ENCODE measurements at places on chromosomes 2 and 18.

DNA sequence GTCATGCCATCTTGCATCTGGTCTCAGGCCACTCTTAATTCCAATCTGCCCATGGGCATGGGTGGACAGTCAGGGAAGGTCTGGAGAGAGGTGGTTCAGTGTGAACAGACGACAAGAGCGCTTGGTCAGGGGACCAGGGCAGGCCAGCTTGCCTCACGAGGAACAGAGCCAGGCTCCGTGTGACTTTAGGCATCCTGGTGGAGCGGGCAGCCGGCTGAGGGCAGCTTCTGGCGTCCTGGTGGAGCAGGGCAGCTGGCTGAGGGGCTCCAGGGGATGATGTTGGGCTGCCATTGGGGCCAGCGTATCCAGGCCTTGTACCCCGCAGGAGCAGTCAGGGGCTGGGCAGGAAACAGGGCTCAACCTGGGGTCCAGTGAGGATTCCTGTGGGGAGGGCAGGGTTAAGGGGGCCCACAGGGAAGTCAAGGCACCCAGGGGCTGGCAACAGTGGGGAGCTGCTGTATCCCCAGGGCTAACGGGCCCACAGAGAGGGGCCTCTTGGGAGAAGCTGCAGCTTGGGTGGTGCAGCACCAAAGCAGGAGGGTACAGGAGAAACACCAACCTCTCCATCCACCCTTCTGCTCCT, 197.9 kb upstream of the TWIST2 start:
- DNase-seq: no peak

DNA sequence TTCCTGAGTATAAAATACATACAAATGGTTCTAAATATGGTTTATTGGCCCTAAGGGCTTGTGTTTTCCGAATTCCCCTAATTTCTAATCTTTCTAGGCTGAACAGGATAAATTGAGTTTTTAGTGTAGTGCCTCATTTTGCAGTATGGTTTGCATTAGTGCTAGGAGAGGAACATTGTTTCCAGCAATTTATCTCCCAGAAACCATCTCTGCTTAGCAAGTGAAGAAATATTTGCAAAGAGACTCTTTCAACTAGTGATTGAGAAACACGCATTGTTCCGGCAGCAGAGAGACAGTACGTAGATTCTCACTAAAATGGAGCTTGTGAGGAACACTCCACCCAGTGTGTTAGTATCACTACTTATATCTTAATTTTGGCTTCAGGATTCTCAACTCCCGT, 177.8 kb upstream of the EPAS1 start:
- DNase-seq: no peak

DNA sequence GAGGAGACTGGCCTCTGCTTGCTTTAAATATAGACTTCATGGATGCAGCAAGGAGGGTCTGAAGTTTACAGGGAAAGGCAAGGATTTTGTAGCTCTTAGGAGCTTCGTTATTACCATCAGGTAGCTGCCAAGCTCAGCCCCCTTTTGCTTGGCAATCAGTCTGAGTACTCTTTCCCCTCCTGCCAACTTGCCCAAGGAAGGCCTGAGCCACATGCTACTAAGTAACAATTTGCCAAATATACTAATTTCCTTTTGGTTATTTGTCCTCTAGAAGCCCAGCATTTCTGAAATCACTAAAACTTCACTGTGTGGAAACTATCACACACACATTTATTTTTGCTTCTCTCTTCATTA, 85.5 kb upstream of the ITPRID2 start:
- DNase-seq: no peak

DNA sequence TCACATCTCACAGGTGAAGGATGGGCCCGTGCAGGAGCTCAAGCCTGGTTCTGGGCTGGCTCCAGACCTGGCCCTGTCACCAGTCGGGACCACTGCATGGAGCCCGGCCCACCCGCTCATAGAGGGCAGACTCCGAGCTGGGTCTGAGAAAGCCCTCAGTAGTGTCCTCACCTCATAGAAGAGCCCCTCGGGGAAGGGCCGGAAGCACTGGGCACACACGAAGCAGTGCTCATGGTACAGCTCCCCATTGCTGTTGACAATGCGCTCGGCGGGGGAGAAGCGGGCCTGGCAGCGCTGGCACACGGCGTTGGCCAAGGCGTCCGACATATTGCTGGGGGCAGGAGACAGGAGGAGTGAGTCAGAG, 11.3 kb downstream of the GPR17 start:
- no peak for DNase-seq

DNA sequence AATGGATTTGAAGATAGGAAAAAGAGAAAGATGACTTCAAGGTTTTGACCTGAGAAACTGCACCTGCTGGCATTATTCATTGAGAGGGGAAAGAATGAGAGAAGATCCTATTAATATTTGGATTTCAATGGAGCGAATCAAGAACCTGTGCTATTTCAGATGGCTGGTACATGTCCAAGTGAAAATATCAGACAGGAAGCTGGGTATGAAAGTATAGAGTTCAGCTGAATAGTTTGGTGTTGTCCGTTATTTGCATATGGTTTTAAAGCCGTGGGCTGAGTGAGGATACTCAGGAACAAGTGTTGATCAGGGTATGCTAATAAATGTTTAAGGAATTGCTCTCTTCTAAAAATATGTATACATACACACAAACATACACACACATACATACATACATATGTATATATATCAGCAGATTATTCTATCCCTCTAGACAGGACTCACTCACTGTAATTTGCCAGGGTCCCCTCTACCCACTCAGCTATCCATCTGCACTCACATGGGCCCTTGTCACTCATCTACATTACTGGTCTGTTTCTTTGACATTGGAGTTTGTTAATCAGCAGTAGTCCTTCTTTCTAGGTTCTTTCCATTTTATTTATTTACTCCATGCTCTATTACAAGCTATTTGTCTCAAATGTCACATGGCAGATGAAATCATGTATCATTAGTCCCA, 33.9 kb upstream of the IKZF2 start:
- no peak for DNase-seq

- DNase-seq: no peak
Measured at GRCh38 chr2:184971546-184972068, 373.3 kb downstream of the ZNF804A start.

- DNase-seq: no peak
Measured at GRCh38 chr2:143551971-143552650, 422.9 kb downstream of the ARHGAP15 start.

DNA sequence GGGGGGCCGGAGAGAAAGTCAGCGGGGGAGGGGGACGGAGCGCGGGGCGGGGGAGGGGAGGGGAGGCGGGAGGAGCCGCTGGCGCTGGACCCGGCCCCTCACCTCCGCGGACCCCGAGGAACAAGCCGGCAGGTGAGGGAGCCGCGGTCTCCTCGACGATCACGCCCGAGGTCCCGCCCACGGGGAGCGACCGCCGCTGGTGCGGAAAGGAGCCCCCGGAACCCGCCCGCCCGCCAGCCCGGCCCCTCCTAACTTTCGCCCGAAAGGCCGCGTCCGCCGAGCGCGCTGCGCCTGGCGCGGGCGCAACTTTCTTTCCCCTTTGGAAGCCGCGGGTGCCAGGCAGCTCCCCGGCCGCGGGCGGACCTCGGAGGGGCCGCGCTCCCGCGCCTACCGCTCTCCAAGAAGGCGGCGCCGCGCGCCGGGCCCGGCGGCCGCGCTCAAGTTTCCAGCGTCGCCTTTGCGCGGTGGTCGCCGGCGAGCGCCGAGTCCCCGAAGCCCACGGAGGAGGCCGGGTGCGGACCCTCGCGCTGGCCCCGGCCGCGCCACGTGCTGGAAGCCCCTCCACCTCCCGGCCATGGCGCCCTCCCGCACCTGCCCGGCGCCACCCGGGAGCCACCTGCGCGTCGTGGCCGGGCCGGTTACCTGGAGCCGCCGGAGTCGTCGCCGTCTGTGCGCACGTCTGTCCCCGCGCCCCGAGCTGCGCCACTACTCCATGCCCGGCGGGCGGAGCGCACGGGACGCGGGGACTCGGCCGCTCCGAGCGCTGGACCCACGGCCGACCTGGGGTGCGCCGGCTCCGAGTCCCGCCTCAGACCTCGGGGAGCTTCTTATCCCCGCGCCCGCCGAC, at the start of gene ALKAL2:
TSS of gene ALKAL2 (minus strand) at position 181 of the 847 bp plus-strand sequence. CDS start 256 bp downstream, outside the sequence.
- DNase-seq: no peak

DNA sequence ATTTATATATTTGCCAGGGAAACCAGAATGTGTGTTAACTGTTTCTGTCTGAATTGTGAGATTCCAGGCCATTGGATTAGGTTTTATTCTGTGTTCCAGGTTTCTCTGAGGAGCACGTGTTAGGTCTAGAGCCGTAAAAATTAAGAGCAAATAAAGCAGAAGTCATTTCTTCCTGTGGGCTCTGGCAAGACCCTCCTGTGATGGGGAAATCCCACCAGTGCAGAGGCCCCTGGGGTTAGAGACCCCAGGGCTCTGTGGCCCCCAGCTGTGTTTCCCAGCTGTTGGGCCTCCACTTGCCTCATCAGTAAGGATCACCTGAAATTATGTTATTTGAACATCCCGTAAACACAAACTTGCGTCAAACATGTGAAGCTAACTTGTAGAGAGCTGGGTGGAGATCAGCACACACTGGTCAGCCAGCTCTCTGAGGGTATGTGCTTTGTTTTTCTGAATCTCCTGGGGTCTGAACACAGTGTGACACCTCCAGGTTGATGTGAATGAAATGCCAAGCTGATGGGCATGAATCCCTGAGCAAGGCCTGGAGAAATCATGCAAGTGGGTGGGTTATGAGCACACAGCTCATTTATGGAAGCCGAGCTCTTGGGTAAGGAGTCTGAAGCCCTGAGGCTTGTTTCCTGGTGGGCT, 50.3 kb downstream of the HK2 start:
- DNase-seq: no peak

- no peak for DNase-seq
Measured at GRCh38 chr2:152560166-152560565, 157.1 kb downstream of the PRPF40A start.

GRCh38 chr2:59389240-59389639, 1148.1 kb upstream of the FANCL start:
- DNase-seq: peak; percentile 14

DNA sequence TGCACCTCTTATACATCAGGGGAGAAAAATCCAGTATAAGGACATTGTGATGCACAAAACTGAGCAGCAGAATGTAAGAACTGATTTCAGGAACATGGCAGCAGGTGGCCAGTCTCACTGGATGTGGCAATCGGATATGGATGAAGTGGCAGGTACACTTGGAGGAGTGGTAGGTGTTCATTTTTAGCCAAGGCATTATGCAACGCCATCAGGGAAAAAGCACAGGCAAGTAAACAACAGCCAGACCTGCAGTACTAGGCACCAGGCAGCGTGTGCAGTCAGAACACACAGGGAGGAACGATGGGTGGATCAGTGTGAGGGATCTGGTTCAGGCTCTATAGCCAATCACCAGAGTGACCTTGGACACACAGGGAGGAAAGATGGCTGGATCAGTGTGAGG, 77.4 kb upstream of the GCFC2 start:
- no peak for DNase-seq

GRCh38 chr2:208529796-208530195, 123.2 kb downstream of the PTH2R start:
- no peak for DNase-seq

All from NCI-H2227 treated with DMSO at 0.1 percent for 48 hours (cell line).